ENCODE measurements at places on chromosomes 5 and 9.

- DNase-seq: no peak
These were observed 365.6 kb downstream of the MAN2A1 start for GRCh38 chr5:110055302-110055701.

GRCh38 chr5:150788977-150789376 is 10.4 kb downstream of the SMIM3 start:
- DNase-seq: no peak

DNA sequence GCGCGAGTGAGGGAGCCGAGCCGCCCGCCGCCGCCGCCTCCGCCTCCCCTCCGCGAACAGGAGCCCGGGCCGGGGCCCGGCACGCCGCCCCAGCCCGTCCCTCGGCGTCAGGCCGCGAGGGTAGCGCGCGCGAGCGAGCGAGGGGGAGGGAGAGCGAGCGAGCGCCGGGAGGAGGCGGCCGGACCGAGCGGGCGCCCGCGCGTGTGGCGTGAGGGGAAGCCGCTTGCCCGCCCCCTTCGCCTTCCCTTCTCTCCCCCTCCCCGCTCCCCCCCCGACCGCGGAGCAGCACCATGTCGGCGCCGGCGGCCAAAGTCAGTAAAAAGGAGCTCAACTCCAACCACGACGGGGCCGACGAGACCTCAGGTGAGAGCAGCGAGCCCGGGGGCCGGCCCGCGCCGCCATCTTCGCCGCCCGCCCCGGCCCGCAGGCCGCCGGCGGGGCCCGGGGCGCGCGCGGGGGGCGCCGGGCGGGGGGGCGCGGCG is 312 bp downstream of the SET start:
- no peak for DNase-seq

- no peak for DNase-seq
These were observed 125.6 kb downstream of the ALDH1A1 start for GRCh38 chr9:72826996-72827949.

DNA sequence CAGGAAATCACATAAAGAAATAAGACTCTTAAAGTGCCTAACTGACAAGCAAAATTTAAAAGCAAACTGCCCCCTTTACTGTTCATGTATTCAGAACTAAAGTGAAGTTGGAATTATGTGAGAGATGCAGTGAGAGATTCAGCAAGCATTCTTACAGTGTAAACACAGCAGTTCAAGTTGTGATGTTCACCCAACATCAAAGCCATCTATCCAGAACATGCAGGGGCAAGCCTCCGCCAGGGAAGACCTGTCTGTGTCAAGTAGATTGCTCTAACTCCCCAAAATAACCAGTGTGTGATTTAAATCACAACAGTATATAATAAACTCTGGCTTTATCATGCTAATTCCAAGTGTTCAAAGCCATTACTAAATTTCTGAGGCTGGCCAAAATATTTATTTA is 233.3 kb downstream of the BNC2 start:
- no peak for DNase-seq

DNA sequence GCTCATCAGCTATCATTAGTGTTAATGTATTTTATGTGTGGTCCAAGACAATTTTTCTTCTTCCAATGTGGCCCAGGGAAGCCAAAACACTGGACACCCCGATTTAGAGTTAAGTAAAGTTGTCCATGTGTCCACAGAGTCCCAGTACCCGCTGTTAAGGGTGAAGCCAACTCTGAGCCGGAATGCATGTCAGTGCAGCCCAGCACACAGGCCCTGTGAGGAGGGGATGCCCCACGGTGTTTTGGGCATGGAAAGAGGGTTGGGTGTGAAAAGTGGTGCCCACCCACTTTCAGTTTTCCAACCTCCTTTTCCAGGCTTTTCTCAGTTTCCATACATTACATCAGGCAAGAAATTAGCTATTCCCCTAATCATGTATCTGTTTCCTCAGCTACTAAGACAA is 24.4 kb downstream of the SHC3 start:
- no peak for DNase-seq

DNA sequence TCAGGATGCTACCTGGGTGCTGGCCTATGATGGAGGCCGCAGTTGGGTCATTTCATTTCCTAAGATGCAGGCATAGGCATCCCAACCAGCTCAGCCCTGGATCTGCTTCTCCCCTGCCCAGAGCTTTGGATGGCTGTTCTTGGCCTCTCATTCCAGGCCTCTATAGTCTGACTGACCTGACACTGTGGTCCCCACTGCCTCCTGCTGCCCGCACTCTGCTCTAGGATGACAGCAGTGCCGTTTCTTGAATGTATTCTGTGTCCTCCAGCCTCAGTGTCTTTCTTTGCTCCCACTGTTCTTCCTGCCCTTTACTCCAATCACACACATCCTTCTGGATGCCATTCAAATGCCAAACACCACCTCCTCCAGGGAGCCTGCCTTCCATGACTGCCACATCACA is 235.7 kb downstream of the HSPA4 start:
- DNase-seq: no peak

DNA sequence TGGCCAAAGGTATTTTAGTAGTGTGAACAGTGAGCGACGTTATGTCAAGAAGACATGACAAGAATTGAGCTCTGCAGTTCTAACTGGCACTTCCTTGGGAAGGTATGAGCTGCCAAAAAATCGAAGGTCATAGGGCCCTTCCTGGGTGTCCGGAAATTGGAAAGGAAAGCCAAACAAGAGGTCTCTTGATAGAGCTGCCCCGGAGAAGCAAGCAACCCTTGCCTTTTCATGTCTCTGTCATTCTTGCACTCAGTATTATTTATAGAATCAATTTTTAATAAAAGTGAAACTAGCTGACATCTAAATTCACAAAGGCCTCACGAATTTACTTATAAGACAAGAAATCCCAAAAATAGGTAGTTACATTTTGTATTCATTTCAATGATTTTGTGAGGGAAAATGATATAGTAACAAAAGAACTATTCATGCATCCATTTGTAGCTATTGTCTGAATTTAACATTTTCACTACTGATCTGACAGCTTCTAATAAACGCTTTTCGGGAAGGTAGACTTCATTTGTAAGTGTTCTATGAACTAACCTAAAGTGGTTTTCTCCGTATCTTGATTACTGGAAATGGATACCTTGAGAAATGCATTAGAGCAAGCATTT is 113.8 kb upstream of the VCAN start:
- no peak for DNase-seq
